Fibroblast of mammary gland (primary cell): ENCODE measurements at places on chromosomes 4 and X.
A peak's percentile ranks its signal among the peaks of the same experiment; 100 is the strongest.

- DNase-seq: no peak
Measured at GRCh38 chr4:174616661-174617060, 94.4 kb upstream of the HPGD start.

GRCh38 chrX:5957506-5957905 lies 271.2 kb downstream of the NLGN4X start:
- peak; percentile 77 for DNase-seq

- no peak for DNase-seq
Measured at GRCh38 chr4:7037425-7037824, 5.7 kb upstream of the TADA2B start.

DNA sequence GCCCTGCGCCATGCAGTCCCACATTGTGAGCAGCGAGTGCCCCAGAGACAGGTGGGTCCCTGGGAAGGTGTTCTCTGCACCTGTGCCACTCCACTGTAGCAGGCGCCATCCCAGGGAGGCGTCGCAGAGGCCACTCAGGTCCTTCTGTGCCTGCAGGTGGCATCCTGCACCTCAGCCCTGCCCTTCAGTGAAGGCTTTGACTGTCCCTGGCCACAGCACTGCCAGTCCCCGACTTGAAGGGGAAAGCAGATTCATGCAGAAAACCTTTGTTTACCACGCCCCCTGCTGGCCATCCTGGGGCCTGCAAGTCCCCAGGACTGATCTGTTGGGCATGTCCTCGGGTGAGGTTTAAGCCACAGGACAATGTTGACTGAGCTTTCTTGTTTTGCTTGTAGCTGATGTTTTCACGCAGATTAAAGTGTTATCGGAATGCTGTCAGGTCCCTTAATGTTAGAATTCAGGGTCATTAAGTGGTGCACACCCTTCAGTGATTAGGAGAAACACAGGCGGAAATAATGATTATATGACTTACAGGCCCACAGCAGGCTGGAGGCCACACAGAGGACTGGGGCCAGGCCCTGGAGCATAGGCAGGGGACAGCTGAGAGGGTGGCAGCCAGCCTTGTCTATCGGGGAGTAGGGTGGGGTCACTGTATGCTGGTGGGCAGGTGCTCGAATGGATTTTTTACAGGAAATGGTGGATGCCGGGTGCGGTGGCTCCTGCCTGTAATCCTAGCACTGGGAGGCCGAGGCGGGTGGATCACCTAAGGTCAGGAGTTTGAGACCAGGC lies 5.0 kb downstream of the TACC3 start:
- DNase-seq: peak; percentile 80

- DNase-seq: no peak
Measured at GRCh38 chrX:34144246-34144645, 12.1 kb upstream of the FAM47A start.

GRCh38 chrX:44974451-44974850 lies 101.5 kb downstream of the KDM6A start:
- DNase-seq: peak; percentile 48

GRCh38 chr4:57763070-57763469 lies 652.9 kb upstream of the IGFBP7 start:
- no peak for DNase-seq

DNA sequence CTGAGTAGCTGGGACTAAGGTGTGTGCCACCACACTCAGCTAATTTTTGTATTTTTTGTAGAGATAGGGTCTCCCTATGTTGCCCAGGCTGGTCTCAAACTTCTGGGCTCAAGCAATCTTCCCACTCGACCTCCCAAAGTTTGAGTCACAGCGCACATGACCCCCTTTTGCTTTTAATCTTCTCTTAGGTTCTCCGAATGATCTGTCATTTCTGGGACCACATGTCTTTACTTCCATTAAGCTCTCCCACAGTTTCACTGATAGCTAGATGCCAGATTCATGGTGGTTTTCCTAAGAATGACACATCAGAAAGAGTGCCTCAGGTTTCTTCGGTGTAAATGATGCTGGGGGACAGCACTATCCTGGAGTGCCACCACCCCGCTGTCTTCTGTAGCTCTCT lies 17.9 kb downstream of the PRKX start:
- no peak for DNase-seq

DNA sequence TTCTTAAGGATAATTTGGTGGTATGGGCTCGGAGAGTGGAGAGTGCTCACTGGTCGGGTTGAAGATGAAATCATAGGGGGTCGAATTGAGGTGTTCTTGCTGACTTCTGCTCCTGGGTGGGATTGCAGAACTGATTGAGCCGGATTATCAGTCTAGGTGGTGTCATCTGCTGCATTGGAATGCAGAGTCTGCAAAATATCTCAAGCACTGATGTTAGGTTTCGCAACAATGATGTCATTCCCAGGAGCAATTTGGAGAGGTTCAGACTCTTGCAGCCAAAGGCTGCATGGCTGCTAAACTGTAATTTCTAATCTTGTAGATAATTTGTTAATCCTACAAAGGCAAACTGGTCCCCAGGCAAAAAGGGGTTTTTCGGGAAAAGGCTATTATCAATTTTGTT lies 67.7 kb downstream of the RHOH start:
- DNase-seq: peak; percentile 86

GRCh38 chrX:97332963-97333362 lies 449.3 kb downstream of the RPA4 start:
- peak; percentile 18 for DNase-seq

- DNase-seq: no peak
Measured at GRCh38 chr4:147739239-147739823, 7.4 kb downstream of the ARHGAP10 start.

DNA sequence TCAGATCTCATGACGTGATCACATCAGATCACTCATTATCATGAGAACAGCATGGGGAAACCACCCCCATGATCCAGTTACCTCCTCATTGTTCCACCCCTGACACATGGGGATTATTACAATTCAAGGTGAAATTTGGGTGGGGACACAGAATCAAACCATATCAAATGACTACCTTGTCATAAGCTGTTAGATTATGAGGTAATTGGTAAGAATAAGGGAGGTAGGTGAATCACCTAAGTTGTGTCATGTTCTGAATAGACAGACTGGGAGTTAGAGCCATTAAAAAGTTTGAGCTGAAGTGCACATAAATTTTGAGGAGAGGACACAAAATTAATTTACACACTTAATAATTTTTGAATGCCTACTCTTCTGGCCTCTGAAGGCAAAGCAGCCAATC lies 24.7 kb downstream of the SLC9B1 start:
- DNase-seq: no peak

- DNase-seq: no peak
Measured at GRCh38 chr4:86928400-86929255, 6.2 kb upstream of the AFF1 start.

- DNase-seq: no peak
Measured at GRCh38 chr4:81504112-81505003, 32.7 kb upstream of the RASGEF1B start.

DNA sequence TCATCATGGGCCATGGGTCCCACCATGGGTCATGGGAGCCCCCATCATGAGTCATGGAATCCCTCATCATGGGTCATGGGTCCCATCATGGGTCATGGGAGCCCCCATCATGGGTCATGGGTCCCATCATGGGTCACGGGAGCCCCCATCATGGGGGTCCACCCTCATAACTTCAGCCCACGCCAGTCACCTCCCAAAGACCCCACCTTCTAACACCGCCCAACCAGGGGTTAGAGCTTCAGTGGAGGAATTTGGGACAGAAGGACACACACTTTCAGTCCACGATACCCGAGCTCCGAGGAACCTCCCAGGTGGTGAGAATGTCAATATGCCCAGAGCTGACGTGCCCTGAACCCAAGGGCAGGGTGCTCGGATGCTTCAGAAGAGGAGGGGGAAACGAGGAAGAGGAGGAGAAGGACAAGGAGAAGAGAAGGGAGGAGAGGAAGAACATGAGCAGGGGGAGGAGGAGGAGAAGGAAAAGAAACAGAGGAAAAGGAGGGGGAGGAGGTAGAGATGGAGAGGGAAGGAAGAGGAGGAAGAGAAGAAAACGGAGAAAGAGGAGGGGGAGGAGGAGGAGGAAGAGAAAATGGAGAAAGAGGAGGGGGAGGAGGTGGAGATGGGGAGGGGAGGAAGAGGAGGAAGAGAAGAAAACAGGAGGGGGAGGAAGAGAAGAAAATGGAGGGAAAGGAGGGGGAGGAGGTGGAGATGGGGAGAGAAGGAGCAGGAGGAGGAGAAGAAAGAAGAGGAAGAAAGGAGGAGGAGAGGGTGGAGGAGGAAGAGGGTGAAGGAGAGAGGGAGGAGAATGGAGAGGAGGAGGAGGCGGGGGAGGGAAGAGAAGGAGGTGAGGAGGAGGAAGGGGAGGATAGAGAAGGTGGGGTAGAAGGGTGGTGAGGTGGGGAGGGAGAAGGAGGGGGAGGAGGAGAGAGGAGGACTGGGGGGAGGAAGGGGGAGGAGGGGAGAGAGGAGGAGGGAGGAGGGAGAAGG lies 17.7 kb downstream of the IL3RA start:
- no peak for DNase-seq

DNA sequence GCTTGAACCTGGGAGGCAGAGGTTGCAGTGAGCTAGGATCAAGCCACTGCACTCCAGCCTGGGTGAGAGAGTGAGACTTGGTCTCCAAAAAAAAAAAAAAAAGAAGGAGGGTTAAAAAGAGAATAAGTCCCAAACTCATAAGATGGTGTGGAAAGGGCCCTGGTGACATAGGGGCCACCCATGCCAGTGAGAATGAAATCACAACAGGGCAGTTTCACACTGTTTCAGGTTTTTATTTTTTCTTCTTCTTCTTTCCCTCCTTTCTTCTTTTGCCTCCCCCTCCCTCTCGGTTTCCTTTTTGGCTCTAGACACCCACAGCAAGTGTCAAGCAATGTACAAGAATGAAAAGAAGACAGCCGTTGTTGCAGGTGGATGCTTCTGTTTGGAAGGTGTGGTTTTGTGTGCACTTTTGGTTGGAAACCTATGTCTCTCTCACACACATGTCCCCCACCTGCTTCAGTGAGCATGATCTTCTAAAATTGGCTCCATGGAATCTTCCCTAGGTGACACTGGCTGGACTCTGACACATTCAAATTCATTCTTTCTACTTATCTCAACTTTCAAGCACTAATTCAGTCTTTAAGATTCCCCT lies 14.4 kb upstream of the TLR8 start:
- no peak for DNase-seq

DNA sequence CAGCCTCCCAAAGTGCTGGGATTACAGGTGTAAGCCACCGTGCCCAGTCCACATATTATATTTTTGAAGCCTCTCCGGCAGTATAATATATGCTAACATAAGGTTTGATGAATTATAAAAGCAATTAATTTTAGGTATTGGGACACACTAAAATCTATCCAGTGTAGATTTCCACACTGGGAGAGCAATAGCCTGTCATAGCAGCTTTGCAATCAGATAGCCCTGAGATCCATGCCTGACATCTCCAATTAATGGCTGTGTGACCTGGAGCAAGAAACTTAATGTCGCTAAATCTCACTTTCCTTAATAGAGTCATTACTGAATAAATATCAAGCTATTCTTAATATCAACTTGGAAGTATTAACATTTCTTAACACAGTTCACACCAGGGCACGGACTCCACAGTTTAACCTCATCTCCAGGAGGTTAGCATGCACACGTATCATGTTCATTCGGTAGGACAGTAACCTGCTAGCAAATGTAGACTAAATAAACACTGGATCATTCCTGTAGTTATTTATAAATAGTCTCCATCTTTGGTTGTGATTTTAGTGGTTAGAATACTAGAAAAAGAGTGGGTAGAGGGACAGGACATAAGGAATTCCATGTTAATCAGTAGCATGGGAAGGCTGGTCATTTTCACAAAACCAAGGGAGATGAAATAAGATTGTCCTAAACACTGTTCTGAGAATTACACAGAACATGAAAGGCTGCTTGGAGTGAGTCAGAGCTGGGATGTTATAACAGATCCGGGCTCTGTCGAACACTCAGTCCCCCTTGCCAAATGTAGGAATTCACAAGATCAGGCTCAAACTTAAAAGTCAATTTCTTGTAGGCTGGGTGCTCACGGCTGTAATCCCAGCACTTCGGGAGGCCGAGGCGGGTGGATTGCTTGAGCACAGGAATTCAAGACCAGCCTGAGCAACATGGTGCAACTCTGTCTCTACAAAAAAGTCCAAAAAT lies 254.7 kb downstream of the PALLD start:
- DNase-seq: peak; percentile 83

DNA sequence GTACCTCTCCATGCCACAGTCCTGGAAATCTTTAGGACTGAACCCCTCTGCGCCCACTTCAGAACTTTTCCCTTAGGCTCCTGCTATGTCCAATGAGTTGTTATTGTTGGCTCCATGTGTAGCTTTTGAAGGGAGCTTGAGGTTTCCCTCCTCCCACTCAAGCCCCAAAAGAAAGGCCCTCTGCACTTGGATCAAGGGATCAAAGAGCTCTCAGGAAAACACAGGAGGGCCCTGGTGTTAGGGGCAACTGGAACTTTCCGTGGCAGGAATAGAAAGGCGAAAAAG lies 135.0 kb downstream of the RASL11B start:
- peak; percentile 28 for DNase-seq

DNA sequence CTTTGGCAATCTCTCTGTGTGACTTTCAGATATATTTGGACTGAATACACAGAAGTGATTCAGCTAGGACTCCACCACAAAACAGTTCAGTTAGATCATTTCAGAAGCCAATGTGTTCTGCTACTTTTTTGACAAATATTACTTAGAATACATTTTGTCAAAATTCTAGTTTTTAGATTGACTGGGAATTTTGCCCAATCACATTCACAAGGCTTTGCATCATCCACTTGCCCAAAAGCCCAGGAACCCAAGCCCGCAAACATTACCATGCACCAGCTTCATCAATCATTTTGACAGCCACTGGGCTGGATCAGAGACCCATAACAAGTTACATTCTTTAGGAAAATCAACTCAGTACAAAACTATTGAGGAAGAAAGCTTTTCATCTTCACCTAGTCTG lies 256.6 kb upstream of the NDST3 start:
- DNase-seq: no peak

- peak; percentile 58 for DNase-seq
Measured at GRCh38 chr4:80215449-80216052, 18.2 kb downstream of the PRDM8 start.

DNA sequence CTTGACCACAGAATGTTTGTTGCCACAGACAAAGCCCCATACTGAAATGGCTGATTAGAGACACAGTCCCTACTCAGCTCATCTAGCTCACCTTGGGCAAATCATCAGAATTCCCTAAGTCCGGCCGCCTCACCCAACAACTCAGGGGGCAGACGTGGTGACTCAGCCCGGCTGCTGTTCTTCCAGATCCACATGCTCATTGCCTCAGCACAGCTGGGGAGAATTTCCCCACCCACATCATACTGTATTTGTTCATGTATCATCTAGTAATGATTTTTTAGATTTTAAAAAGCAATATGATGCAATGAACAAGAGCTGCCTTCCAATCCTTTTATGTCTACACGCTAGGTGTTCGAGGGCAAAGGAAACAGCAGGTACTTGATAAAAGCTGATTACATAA lies 333.8 kb upstream of the TENM3 start:
- DNase-seq: peak; percentile 92

GRCh38 chr4:25958110-25958509 lies 44.1 kb downstream of the SMIM20 start:
- DNase-seq: no peak

- no peak for DNase-seq
Measured at GRCh38 chr4:103044183-103044582, 24.7 kb upstream of the SLC9B1 start.

DNA sequence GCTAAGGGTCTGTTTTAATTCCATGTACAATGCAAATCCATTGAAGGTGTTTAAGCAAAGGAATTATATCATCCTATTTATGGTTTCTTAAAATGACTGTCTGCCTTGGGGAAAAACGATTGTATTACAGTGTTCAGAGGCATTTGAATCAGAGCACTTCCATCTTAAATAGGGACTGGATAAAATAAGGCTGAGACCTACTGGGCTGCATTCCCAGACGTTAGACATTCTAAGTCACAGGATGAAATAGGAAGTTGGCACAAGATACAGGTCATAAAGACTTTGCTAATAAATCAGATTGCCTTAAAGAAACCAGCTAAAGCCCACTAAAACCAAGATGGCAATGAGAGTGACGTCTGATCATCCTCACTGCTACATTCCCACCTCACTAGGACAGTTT lies 1167.2 kb upstream of the PABPC4L start:
- DNase-seq: no peak
